Natural killer cell (primary cell): ENCODE measurements at places on chromosomes 6 and 20. TPM values are rescaled to one million over a fixed set of nuclear protein-coding genes. Genes with fewer than 3 reads are reported as not detected.

Gene SOX4
- 4.4 TPM for total RNA-seq

Gene WTAP
- 167 TPM for total RNA-seq

Gene DYNLT2
- total RNA-seq = 5.3 TPM

Gene ARMC2
- total RNA-seq = 9.4 TPM

Gene HACE1
- total RNA-seq = 9.8 TPM

Gene HLA-DRB5
- 25.6 TPM for total RNA-seq
